ENCODE measurements at places on chromosomes 11 and 22. TPM values are rescaled to one million over a fixed set of nuclear protein-coding genes. Genes with fewer than 3 reads are reported as not detected.

Gene HEPHL1
- polyA plus RNA-seq: 0.17 TPM

- peak; percentile 59 for DNase-seq
Observed at GRCh38 chr11:77039491-77040400, 5.5 kb downstream of the B3GNT6 start.

DNA sequence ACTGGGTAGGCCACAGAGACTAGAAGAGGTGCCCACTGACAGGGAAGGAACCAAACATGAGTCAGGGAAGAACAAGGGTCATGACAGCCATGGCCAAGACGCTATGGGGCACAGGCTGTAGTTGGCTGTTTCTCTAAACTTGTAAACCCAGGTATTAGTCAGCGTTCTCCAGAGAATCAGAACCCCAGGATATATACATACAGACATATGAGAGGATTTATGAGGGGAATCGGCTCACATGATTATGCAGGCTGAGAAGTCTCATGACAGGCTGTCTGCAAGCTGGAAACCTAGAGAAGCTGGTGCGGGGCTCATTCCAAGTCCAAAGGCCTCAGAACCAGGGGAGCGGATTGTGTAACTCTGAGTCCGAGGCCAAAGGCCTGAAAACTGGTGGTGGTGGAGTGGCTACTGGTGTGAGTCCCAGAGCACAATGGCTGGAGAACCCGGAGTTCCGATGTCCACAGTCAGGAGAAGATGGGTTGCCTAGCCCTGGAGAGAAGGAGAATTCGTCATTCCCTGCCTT lies 29.7 kb upstream of the CD81 start:
- peak; percentile 24 for DNase-seq

DNA sequence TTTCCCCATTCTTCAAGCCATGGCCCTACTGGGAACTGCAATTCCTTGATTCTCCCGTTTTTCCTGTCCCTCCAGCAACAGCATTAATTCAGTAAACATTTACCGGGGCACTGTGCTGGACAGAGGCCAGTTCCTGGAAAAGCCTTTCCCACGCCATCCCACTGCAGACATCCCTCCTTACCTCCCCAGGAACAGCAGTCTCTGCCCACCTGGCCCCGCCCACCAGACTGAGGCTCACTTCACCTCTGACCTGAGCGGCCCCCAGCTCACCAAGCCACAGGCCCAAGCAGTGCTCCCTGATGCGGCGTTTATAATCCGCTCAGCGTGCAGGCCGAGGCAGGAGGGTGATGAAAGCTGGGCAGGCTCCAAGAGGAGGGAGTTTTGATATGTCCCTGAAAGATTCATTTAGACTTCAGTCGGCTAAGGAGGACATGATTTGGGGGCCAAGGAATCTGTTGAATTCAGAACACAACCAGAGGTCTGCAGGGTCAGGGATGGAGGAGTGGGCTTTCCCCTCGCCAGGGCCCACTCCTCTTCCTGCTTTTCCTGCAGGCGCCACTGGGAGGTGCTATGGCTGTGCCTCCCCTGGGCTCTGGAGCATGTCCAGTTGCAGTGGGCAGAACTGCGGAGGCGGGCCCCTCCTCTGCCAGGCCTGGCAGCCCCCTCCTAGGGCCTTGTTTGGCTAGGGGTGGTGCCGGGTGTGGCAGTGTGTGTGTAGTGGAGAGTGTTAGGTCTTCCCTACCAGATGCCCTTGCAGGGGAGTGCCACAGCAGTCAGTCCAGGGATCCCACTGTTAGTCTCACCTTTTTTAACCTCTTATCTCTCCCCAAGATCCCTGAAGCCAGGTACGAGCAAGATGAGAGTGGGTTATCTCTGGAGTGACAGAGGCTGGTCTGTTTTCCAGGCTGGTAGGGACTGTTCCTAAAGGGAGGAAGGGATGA lies 1.4 kb upstream of the TAGLN start:
- DNase-seq: peak; percentile 36

DNA sequence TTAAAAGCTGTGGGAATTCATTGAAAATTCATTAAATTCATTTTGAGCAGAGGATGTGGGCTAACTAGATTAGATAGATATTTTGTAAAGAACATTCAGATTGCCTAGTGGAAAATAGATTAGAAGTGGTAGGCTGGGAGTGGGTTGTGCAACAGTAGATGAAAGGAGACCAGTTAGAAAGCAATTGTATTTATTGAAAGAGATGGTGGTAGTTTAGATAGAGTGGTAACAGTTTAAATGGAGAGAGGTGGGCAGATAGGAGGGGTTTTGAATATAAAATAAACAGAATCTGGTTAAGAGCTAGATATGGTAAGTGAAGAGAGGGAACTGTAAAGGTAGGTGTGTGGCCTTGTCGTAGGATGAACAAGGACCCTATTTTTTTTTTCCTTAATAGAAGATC lies 34.5 kb downstream of the METTL15 start:
- DNase-seq: no peak

- DNase-seq: no peak
Observed at GRCh38 chr22:19679522-19680101, 34.7 kb upstream of the SEPTIN5 start.

DNA sequence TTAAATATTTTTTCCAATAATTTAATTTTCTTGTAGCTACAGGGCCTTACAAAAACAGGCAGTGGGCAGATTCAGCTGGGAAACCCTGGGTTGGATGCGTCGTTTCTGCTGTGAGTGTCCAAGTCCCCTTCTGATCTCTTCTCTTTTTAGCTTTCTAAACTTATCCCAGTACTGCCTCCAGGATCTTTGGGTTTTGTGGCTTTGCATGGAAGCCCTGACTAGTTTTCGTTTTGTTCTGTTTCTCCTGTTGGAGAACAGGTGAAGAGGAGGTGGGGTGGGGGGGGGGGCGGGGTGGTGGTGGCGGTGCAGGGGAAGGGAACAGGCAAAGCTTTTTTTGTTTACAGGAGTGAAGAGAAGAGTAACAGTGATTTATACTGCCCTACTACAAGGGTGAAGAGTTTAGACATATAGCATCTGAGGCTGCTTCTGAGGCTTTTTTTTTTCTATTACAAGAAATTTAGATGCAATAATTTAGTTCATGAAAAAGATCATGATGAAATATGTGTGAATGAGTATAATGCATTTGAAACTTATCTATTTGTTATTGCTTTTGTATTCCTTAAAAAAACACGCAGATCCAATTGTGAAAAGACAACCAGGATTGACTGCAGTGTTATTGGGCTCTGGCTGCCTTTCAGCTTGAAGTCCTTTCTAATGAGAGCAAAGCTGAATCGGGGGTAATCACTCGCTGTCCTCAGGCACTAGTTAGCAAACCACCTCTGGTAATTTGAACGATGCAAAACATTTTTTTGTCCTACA lies 142.9 kb downstream of the NCAM1 start:
- no peak for DNase-seq

GRCh38 chr11:326842-327580 lies 6.4 kb upstream of the IFITM3 start:
- peak; percentile 67 for DNase-seq

DNA sequence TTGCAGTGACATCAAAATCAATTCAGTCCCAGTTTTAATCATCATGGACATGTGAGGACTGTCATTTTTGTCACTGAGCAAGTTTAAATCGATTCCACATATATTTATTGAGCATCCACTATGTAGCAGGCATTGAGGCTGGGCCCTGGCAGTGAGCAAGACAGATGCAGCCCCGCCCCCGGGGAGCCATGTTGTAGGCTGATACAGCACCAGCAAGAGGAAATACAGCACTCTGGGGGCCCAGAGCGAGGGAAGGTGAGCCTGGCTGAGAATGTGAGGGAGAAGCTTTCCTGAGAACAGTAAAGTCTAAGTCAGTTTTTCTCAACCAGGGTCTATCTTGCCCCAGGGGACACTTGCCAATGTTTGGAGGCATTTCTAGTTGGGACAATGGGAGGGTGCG lies 108.6 kb upstream of the ASPHD2 start:
- DNase-seq: no peak

- no peak for DNase-seq
Observed at GRCh38 chr11:97717922-97718321, 1302.8 kb upstream of the CNTN5 start.

- peak; percentile 75 for DNase-seq
Observed at GRCh38 chr22:41833369-41834004, 582 bp downstream of the SREBF2 start.

DNA sequence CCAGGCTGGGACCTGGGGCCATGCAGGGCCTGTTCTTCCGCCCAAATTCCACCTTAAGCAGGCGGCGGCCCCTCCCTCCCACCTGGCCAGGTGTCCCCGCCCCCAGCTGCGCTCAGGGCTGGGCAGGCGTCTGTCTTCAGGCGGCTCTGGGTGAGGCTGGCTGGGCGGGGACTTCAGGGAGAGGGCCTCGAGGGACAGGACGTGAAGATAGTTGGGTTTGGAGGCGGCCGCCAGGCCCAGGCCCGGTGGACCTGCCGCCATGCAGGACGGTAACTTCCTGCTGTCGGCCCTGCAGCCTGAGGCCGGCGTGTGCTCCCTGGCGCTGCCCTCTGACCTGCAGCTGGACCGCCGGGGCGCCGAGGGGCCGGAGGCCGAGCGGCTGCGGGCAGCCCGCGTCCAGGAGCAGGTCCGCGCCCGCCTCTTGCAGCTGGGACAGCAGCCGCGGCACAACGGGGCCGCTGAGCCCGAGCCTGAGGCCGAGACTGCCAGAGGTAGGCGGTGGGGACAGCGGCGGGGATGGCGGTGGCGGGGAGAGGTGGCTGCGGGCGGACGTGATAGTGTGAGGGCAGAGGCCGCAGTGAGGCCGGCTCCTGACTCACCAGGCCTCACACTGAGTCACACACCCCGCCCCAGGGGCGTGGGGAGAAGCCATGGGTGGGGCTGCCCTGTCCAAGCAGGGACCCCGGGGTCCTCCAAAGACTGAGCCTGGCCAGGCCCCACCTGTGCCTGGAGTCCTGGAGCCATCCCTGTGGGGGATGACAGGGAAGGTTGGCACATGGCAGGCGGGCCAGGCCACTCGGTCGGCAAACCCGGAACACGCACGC lies at the start of gene PKP3:
Gene PKP3, plus strand, starts transcription at position 176 of the 824 bp plus-strand sequence. Its CDS starts 84 bp downstream, at position 260.
- peak; percentile 94 for DNase-seq

DNA sequence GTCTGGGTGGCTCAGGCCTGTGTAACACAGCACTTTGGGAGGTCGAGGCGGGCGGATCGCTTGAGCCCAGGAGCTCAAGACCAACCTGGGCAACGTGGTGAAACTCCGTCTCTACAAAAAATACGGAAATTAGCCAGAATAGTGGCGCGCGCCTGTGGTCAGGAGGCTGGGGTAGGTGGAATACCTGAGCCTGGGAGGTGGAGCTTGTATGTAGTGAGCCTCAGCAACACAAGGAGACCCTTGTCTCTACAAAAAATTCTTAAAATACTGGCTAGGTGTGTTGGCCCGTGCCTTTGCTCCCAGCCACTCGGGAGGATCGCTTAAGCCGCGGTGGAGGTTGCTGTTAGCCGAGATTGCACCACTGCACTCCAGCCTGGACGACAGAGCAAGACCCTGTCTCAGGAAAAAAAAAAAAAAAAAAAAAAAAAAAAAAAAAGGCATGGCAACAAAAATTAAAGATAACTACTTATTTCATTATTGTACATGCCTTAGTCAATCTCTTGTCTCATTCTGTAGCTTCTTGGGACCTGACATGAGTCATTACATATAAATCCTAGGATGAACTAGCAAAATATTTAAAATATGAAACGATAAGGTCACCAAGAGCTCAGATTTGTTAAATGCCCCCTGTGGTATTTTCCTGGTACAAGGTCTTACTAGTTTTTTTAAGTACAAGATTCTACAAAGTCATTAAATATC lies 1.1 kb downstream of the TAF1D start:
- peak; percentile 46 for DNase-seq

Gene TUB
- 5.0 TPM for polyA plus RNA-seq

Gene TUBGCP6
- 31.5 TPM for polyA plus RNA-seq

Measured in hepatocyte (in vitro differentiated cells).